CD4-positive, alpha-beta memory T cell (primary cell): ENCODE measurements at places on chromosomes 4 and X. TPM values are rescaled to one million over a fixed set of nuclear protein-coding genes. Genes with fewer than 3 reads are reported as not detected.

The SYN1 gene
- total RNA-seq: 0.90 TPM

The PGRMC1 gene
- total RNA-seq: 15.9 TPM

The CEP135 gene
- 35.9 TPM for total RNA-seq

The SRPX2 gene
- not detected for total RNA-seq
